ENCODE measurements at places on chromosomes 3 and 15. TPM values are rescaled to one million over a fixed set of nuclear protein-coding genes. Genes with fewer than 3 reads are reported as not detected.

Gene KCNAB1
- total RNA-seq, result not detected

Gene OIP5
- total RNA-seq, result 21.3 TPM

Gene FBXO45
- total RNA-seq, result 4.6 TPM

Gene EFCAB12
- total RNA-seq, result 0.15 TPM

Gene TM6SF1
- total RNA-seq, result 4.2 TPM

Gene ANKRD63
- not detected for total RNA-seq

Gene PLXNB1
- 32.1 TPM for total RNA-seq

Gene FAM81A
- total RNA-seq, result 0.50 TPM

Gene MRPL3
- total RNA-seq, result 121 TPM
